Amygdala (tissue), 56 donors: ENCODE measurements at places on chromosomes 7 and 10.

- DNase-seq, result no peak
These were observed 12.4 kb upstream of the ACTA2 start for GRCh38 chr10:88964869-88965415.

DNA sequence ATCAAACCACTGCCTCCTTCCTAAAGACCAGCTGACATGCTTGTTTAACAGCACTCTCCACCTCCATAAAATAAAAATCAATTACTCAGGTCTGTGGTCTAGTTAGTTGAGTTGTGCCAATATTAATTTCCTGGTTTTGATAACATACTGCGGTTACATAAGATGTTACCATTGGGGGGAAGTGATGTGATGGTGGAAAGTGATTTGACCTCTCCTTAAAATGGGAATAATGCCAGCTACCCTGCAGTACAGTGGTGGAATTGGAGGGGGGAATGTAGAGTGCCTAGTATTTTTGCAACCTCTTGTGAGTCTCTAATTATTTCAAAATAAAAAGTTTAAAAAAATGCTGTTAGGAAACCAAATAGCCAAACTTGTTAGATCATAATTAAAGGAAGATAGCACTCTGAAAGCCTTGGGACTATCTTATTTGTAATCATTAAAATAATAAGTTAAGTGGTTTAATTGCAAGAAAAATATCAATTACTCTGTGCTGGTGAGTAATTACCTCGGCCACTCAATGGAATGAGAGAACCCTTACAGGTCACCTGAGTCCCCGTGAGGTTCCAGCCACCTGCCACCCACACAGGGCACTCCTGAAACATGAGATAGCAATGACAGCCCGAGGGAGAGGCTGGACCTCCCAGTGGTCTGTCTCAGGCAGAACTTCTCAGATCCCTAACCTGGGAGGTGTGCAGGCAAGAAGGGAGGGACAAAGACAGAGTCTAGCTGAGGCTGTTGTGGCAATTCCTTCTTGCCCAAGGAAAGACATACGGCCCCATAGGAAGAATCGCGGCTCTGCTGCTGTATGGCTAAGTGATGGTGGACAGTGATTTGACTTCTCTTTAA lies 94.1 kb downstream of the SH3PXD2A start:
- DNase-seq, result no peak

DNA sequence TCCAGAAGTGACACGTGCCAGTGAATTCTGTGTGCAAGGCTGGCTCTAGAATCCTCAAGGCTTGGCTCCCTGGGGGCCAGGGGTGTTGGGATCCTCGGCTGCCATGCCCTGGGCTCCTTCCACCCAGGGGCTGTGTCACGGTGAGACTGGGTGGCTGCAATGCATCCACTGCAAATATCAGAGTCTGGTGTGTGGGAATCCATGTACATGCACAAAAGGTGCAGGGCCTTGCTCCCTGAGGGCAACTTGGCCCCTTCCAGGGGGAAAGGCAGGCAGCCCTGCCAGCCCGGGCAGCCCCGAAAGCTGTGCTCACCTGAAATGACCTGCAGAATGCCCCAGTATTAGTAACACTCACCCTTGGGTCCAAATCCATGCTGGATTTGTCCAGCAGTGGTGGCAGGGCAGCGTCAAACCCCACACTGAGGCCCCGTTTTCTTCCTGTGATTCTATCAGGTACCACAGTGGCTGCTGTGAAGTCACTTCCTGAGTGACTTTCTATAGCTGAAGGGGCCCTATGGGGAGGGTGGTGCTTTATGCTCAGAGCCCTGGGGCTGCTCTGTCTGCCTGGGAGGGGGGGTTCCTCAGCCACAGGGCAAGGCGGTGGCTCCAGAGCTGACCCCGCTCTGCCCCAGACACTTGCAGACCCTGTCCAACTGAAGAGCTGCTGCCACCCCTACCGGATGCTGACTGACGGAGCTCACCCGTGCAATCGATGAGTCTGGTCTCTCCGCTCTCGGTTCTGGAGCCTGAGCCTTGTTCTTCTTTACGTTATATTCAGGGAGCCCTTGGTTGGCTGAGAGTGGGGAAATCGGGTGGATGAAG lies 317.7 kb downstream of the GLRX3 start:
- DNase-seq, result no peak

DNA sequence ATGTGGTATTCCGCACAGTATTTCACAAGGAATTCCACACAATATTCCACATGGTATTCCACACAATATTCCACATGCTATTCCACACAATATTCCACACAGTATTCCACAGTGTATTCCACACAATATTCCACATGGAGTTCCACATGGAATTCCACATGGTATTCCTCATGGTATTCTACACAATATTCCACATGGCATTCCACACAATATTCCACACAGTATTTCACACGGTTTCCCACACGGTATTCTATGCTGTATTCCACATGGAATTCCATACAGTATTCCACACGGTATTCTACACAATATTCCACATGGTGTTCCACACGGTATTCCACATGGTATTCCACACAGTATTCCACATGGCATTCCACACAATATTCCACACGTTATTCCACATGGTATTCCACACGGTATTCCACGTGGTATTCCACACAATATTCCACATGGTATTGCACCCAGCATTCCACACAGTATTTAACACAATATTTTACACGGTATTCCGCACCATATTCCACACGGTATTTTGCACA lies 137.3 kb upstream of the CHST15 start:
- DNase-seq, result no peak

DNA sequence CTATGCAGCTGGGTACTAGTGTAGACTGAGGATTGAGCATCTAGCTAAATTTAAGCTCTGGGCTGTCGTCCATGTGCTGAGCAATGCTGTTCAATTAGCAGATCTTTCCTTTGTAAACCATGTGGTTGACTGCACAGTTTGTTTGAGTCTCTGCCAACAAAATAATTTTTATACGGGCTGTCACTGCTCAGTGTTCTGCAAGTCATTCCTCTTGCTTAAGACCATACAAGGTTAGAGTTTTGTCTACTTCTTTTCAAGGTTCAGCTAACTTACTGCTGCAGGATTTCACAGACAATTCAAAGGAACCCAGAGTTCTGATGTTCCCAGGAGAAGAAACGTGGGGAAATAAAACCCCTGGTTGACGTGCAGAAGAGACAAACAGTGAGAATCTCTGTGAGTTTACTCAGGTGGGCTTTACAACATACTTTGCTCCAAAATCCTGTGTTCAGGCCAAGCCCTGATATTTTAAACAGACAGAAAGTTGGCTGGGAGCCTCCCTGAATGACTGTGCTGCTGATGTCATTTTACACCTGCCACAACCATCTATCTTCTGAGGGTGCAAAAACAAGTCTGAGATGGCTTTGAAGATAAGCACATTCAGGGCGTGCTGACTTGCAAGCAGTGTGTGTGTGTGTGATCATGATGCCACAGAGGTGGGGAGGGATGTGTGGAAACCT lies 177.1 kb upstream of the SVIL start:
- no peak for DNase-seq

DNA sequence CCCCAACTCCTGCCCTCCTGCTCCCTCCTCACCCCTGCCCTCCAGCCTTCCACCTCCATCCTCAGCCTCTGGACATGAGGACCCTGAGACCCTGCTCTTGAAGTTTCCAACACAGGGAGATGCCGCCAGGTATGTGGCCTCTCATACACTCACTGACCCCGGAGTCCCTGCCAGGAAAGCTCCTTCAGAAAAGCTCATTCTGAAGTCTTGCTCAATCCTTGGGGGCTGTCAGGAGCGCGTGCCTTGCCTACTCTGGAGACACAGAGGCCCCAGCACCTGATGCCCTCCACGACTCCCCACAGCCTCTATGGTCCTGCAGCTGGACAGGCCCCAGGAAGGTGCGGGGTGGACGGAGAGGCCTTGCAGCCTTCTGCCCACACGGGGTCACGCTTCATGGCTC lies 11.0 kb downstream of the NUDT1 start:
- DNase-seq, result no peak

- DNase-seq, result no peak
These were observed 181.2 kb upstream of the ITGB1 start for GRCh38 chr10:33139181-33139646.

DNA sequence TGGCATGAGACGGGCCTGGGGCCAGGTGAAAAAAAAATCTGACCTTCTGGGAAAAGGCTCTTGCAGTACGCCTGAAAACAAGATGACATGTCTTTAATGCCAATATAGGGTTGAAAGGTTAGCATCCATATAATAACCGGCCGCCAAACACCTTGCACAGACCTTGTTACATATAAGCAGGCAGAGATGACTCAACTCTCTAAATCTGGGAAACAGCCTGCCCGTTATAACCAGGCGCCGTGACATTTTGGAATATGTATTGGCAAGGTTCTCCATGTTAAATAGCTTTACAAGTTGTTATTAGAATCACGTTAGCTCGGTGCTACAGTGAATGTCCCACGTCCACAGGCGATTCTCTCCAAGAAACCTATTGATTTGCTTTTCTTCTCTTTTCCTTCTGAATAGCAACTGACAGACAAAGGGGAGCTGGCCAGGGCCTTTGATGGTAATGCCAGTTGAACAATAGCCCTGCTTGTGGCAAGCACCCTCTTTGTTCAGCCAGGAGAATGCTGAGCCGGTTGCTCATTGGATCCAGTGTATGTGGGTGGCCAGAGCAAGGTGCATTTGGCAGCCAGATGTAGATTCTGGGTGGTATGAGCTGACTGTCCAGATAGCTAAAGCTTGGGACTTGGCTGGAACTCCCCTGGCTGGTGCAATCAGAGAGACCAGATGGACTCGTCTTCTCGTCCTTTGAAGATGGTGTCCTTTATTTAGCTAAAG lies 80.1 kb upstream of the AUTS2 start:
- no peak for DNase-seq

DNA sequence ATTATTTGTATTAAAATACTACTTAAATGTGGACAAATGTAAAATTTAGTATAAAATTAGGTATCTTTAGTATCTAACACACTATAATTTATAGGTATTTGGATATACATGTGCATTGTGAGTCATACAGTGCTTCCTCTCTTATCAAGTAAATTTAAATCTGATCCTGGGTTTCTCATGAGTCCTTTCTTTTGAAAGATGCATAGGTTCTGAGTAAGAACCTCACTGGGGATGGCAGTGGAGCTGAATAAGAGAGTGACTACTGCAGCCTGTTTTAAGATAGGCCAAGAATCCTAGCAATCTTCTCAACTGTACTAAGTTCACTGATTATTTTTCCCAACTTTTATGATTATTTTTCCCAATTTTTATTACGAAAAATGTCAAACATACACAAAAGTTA lies 16.2 kb downstream of the CEP55 start:
- no peak for DNase-seq

DNA sequence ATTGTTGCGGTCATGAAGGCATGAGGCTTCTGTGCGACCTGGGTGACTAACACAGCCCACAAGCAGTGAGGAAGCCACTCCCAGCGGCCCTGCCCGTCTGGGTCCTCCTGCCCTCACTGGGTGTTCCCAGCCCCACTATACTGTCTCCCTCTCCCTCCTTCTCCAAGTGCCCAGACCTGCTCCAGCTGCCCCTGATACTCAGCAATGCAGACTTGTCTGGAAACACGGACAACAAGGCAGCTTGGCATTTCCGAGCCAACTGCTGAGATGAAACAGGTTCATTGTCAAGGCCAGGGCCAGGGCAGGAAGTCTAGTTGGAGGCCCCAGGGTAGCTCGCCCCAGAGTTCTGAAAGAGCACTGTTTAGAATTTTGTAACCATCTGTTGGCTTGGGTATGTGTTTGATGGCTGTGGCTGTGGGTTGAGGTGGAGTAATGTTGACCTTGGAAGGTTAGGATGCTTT lies 95.7 kb downstream of the RBM20 start:
- no peak for DNase-seq

DNA sequence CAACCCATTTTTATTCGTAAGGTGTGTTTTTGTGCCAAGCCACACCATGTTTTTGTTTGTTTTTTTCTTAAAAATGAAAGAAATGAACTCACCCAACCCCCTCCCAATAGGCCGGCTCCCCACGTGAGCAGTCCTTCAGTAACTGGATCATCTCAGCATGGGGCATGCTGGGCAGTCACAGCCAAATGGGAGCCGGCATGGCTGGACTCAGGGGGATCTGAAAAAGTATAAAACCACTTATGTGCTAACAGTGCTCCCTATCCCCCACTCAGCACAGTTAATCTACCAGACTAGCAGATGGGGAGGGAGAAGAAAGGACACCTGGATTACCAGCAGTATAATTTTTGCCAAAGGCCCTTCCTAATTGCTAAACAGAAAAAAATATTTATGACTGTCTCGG lies 39.3 kb downstream of the BAZ1B start:
- DNase-seq, result no peak

DNA sequence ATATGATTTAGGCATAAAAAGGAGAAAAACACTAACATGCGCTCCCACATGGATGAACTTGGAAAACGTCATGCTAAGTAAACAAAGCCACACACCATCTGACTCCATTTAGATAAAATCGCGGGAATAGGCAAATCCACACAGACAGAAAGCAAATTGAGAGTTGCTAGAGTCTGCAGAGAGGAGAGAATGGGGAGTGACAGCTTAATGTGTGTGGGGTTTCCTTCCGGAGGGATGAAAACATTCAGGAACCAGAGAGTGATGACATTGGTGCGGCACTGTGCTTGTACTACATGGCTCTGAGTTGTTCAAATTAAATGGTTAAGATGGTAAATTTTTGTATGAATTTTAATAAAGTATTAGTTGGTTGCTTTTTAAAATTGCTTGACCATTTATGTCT lies 482.9 kb upstream of the AKR1E2 start:
- no peak for DNase-seq

DNA sequence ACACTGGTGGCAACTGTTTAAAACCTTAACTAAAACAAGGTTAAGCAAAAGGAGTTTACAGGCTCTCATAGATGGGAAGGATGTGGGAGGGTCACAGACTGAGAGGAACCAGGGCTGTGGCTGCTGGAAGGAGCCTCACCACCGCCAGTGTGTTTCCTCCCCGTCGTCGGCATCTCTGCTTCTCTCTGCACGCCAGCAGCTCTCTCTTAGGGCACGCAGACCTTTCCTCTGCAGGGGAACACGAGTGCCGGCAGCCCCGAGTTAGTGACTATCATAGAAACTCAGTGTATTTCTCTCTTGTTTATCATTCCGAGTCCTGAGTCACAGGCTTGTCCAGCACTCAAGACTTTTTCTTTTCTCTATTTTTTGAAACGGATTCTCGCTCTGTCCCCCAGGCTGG lies 8.1 kb upstream of the SH2D4B start:
- DNase-seq, result no peak

DNA sequence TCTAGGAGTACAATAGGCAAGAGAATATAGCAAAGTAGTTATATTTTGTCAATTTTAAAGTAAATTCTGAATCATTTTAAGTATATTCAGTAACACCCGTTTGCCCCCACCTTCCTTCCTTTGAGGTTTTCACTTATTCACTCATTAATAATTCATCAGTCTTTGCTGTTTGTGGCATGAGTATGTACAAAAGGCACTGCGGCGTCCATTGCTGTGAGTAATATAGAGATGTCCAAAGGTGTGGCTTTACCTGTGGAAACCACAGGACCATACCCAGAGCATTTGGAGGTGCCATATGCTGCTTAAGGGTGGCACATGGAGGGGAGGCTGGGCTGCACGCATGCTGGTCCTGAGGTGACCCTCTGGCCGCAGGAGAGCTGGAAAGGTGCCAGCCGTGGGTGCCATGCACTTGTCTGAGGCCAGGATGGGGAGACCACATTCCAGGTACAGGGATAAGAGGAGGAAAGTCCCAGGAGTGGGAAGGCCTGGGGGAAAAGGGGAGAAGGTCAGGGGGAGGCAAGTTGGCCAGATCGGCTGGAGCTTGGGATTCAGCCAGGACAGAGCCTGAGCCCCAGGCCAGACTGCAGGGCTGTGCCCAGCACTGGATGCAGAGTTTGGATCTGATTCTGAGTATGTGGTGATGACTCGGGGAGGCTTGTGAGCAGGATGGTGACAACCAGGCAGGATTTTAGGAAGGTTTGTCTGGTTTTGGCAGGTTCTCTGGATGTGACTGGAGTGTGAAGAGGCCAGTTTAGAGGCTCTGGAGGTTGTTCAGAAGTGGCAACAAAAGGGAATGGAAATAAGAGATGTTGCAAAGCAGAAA lies 223.4 kb downstream of the MGMT start:
- no peak for DNase-seq
